ENCODE measurements at places on chromosomes 7 and 10.

- DNase-seq: no peak
These were observed 5.9 kb upstream of the PRSS58 start for GRCh38 chr7:142263598-142264380.

GRCh38 chr10:67299761-67300160, 373.9 kb downstream of the LRRTM3 start:
- no peak for DNase-seq

GRCh38 chr7:44373418-44373740, 48.0 kb upstream of the CAMK2B start:
- DNase-seq: no peak

DNA sequence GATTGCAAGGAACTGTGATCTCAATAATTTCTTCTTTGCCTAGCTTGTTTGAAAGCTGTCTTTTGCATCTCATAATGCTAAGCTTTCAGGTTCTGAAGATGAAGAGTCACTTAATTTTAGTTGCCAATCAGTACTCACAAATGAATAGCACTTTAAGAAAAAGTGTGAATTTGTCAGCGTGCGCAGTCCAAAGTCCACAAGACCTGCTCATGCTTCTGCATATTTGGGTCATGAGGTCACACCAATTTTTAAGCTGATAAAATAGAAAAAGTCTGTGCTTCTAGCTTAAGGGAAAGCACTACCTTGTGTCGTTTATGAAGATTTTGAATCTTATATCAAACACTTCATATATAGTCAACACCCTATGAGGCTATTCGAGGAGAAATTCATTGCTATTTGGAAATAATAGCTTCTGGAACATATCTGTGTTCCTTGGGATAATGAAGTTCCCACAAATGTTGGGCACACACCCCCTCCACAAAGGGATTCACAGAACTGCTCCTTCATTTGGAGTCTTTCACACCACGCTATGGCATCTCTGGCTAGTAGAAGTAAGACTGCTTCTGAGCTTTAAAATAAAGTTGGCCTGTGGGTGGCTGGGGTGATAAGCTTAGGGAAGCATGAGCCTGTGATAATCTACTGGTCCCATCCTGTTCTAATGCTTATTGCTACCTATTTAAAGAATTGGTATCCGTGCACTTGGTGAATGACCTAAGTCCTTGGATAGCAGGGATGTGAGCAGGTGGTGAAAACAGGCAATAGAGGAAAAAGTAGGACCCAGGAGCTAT, 33.3 kb downstream of the A1CF start:
- no peak for DNase-seq

DNA sequence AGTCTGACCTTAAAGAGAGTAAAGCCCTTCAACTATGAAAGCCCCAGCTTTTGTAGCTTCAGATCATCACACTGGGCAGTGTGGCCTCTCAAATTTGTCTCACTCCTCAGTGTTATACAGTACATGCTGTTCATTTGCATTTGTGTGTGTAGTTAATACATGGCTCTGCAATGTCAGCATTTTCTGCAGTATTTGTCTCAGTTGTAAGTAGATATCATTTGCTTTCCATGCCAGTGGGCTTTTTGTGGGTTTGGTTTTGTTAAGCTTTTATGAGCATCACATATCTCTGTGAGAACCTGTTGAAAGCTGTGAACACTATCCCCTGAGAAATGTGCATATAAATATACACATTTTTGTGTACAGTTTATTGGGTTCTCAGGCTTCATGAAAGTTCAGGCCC, 57.0 kb downstream of the ZNF277 start:
- DNase-seq: no peak

- DNase-seq: no peak
These were observed 523.8 kb downstream of the GRM8 start for GRCh38 chr7:126728967-126729366.

DNA sequence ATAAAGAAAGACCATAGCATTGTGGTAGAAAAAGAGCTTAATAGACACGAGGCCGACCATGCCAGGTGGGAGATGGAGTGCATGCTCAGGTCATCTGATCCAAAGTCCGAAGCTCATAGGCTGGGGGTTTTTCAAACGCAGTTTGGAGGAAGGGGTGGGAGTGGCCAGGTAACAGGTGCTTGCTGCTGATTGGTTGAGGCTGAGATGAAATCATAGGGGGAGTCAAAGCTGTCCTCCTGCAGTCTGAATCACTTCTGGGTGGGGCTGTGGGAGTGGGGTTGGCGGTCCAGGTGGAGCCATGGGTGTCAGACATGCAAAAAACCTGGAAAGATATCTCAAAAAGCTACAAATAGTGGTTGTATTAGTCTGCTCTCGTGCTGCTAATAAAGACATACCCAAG, 2.8 kb upstream of the ERCC6 start:
- no peak for DNase-seq

DNA sequence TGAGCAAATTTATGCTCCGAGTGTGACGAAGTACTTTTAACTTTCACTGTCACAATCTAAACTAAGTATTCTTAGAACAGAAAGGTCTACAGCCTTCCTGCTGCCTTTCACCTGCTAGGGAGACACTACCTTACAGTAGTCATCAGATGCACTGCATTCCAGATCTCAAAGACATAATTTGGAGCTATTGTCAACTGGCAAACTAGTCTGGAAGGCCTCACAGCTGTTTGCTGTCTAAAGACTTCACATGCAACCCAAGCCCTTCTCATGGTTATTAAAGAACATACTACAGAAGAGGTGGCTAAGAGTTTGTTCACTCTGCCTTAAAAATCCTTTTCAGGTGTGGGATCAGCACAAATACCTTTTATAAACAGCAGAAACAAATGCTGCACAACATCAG, 91.8 kb upstream of the KCNIP2 start:
- no peak for DNase-seq

- DNase-seq: no peak
These were observed 7.8 kb upstream of the CCNY start for GRCh38 chr10:35328404-35329037.

GRCh38 chr7:84095971-84096370, 98.6 kb downstream of the SEMA3A start:
- DNase-seq: no peak

- no peak for DNase-seq
These were observed 200.6 kb downstream of the CHCHD3 start for GRCh38 chr7:132881317-132881716.

DNA sequence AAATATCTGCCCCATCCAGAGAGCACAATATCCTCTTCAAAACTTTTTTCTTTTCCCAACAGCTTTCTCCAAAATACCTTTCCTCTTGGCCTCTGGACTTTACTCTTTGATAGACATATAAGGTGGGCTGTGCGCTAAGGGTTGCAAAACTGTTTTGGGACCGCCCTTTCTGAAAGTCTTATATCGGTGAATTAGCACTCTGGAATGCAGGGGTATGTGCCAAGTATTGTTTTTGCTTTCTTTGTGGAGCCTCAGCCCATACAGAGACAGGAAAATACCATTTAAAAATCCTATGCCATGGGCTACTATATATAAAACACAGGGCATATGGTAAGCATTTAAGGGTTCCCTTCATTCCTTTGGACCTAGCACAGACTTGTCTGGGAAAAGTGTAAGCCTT, 37.7 kb downstream of the PPP1R17 start:
- DNase-seq: no peak

GRCh38 chr7:51310131-51310583, 6.5 kb downstream of the COBL start:
- DNase-seq: no peak
